ENCODE measurements at places on chromosomes 3 and 15. TPM values are rescaled to one million over a fixed set of nuclear protein-coding genes. Genes with fewer than 3 reads are reported as not detected.

DNA sequence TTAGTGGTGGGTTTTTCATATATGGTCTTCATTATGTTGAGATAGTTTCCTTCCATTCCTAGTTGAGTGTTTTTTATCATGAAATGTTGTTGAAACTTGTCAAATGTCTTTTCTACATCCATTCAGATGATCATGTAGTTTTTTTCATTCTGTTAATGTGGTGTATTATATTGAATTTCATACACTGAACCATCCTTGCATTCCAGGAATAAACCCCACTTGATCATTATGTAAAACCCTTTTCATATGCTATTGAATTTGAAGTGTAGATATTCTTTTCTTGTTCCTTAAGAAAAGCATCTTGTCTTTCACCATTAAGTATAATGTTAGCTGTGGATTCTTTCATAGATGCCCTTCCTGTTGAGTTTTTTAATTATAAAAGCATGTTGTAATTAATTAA lies 42.9 kb downstream of the PIAS1 start:
- no peaks in the 10 kb centered on the region for H3K27me3 ChIP-seq
- peaks cover 16% of the 10 kb centered on the region for H3K4me1 ChIP-seq
- H3K36me3 ChIP-seq: peaks cover 21% of the 10 kb centered on the region
- no peak overlapping the region for H3K4me3 ChIP-seq
- H3K27ac ChIP-seq: no peak overlapping the region

DNA sequence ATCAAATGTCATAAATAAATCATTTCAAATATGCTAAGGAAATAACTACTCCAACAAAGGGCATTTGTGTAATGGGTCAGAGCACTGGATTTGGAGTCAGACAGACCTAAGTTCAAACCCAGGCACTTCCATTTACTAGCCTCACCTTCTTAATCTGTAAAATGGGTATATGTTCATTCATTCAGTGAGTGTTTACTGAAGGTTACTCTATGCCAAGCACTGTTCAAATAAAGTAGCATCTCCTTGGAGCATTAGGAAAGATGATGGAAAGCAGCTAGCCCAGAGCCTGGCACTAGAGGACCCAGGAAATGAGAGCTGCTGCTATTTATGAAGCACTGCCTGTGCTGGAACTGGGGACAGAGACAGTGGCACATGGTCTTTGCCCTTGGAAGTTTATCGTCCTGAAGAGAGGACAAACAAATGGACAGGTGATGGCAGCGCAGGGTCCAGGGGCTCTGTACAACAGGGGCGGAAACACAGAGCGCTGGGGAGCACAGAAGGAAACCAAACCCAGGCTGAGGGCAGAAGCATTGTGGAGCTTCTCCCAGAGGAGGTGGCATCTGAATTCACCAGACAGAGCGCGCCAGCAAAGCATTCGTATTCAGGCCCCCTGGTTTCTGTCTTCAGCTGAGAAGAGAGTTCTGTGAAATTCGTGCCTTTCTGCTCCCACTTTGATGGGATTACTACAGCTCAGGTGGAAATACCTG lies 19.0 kb downstream of the TM4SF4 start:
- H3K27me3 ChIP-seq: peaks cover 2% of the 10 kb centered on the region
- no peak overlapping the region for H3K4me3 ChIP-seq
- peaks cover 17% of the 10 kb centered on the region for H3K4me1 ChIP-seq
- H3K36me3 ChIP-seq: no peaks in the 10 kb centered on the region
- no peak for DNase-seq

- no peak for DNase-seq
- peaks cover 10% of the 10 kb centered on the region for H3K27me3 ChIP-seq
- H3K36me3 ChIP-seq: no peaks in the 10 kb centered on the region
- no peak overlapping the region for H3K27ac ChIP-seq
Observed at GRCh38 chr15:74251131-74251811, 15.1 kb downstream of the CCDC33 start.

GRCh38 chr15:39427705-39428104 lies 153.2 kb upstream of the THBS1 start:
- H3K27me3 ChIP-seq: peaks cover 4% of the 10 kb centered on the region
- no peak overlapping the region for H3K4me3 ChIP-seq
- no peaks in the 10 kb centered on the region for H3K36me3 ChIP-seq
- H3K4me1 ChIP-seq: peaks cover 6% of the 10 kb centered on the region

DNA sequence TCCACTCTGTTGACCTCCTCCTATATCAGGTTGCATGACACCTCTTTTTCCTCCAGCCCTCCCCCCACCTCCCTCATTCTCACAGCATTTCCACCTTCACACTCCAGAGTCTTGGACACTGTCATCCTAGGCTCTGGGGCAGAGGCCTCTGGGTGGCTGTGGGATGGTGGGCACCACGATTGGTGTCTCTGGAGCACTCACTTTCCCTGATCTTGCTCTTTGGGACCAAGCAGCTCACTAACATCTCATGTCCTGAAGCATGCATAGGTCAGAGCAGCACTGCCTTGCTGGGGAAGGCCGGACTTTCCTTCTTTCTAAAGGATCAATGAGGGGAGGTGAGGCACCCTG lies 14.9 kb downstream of the ZBTB47 start:
- DNase-seq: no peak
- no peak overlapping the region for H3K4me3 ChIP-seq
- H3K4me1 ChIP-seq: peaks cover 3% of the 10 kb centered on the region
- H3K27me3 ChIP-seq: peaks cover 10% of the 10 kb centered on the region

- no peaks in the 10 kb centered on the region for H3K27me3 ChIP-seq
- H3K27ac ChIP-seq: no peak overlapping the region
- DNase-seq: no peak
- no peak overlapping the region for H3K4me3 ChIP-seq
- no peaks in the 10 kb centered on the region for H3K4me1 ChIP-seq
- H3K36me3 ChIP-seq: peaks cover 29% of the 10 kb centered on the region
Observed at GRCh38 chr3:128080323-128081080, 28.3 kb downstream of the SEC61A1 start.

DNA sequence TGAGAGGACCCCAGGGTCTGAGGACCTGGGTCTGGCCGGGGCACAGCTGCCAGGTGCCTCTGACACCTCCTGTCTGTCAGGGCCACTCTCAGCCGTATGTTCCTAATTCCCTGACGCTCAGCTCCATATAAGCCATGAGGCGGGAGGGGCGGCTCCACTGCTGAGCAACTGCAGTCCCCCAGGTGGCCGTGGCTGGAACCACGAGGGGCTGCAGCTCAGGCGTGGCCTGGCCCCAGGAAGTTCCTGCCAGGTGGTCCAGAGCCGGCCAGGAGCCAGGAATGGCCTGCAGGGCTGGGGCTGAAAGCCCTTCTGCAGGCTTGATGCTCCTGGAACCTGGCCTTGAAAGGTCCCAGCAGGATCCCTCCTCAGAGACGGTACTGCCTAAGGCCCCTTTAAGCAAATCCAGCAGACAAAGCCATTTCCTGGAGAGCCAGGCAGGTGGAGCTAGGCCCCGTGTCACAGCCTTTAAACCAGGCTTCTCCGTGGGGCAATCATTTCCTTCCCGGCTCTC lies 118.0 kb downstream of the CHSY1 start:
- no peaks in the 10 kb centered on the region for H3K4me1 ChIP-seq
- H3K27ac ChIP-seq: no peak overlapping the region
- H3K36me3 ChIP-seq: peaks cover 3% of the 10 kb centered on the region
- peaks cover 14% of the 10 kb centered on the region for H3K27me3 ChIP-seq

- H3K27me3 ChIP-seq: no peaks in the 10 kb centered on the region
- H3K4me1 ChIP-seq: no peaks in the 10 kb centered on the region
- H3K27ac ChIP-seq: no peak overlapping the region
- no peaks in the 10 kb centered on the region for H3K36me3 ChIP-seq
Observed at GRCh38 chr15:95016511-95017229, 785.3 kb downstream of the MCTP2 start.

DNA sequence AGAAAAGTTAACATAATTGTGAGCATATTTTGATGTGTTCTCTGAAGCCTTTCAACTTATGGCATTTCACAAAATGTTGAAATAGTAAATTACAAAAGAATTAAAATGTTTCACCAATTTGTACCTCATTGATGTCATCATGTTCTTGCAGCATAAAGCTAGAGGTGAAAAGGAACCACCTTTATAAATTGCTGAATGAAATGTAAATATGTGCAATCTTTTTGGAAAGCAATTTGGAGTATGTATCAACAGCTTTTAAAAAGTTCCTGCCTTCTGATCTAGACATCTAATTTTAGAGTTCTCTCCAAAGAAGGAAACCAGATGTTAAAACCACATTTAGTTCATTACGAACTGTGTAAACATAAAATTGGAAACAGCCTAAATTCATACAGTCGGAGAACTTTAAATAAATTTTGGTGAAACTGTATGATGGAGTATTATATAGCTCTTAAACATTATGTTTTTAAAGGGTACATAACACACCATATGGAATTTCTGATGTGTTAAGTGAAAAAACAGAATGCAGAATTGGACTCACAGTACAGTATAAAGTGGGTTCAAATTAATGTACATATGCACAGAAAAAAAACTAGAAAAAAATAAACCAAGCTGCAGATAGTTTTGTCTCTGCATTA lies 311.2 kb upstream of the NAALADL2 start:
- no peak overlapping the region for H3K4me3 ChIP-seq
- no peak for DNase-seq
- no peaks in the 10 kb centered on the region for H3K36me3 ChIP-seq
- H3K27ac ChIP-seq: no peak overlapping the region
- H3K4me1 ChIP-seq: no peaks in the 10 kb centered on the region

DNA sequence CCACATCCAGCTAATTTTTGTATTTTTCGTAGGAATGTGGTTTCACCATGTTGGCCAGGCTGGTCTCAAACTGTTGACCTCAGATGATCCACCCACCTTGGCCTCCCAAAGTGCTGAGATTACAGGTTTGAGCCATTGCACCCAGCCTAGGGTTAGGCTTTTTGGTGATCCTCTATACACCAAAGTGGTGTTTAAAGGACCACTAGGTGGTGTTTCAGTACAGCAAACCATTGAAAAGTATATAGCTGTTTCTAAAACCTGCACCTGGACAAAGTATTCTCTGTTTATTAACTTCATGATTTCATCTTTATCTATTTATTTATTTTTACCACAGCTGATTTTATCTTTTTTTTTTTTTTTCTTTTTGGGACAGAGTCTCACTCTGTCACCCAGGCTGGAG lies 68.4 kb downstream of the MINDY2 start:
- peaks cover 6% of the 10 kb centered on the region for H3K4me1 ChIP-seq
- DNase-seq: no peak
- H3K4me3 ChIP-seq: no peak overlapping the region
- no peak overlapping the region for H3K27ac ChIP-seq
- no peaks in the 10 kb centered on the region for H3K27me3 ChIP-seq

GRCh38 chr3:147218965-147219364 lies 187.4 kb downstream of the ZIC4 start:
- H3K36me3 ChIP-seq: no peaks in the 10 kb centered on the region
- no peaks in the 10 kb centered on the region for H3K4me1 ChIP-seq
- no peak for DNase-seq
- no peaks in the 10 kb centered on the region for H3K27me3 ChIP-seq
- H3K4me3 ChIP-seq: no peak overlapping the region

GRCh38 chr15:73568564-73569280 lies 64.5 kb downstream of the NPTN start:
- H3K27ac ChIP-seq: peak overlapping the region; percentile 74
- H3K4me1 ChIP-seq: peaks cover 77% of the 10 kb centered on the region
- peaks cover 54% of the 10 kb centered on the region for H3K36me3 ChIP-seq
- H3K4me3 ChIP-seq: no peak overlapping the region

DNA sequence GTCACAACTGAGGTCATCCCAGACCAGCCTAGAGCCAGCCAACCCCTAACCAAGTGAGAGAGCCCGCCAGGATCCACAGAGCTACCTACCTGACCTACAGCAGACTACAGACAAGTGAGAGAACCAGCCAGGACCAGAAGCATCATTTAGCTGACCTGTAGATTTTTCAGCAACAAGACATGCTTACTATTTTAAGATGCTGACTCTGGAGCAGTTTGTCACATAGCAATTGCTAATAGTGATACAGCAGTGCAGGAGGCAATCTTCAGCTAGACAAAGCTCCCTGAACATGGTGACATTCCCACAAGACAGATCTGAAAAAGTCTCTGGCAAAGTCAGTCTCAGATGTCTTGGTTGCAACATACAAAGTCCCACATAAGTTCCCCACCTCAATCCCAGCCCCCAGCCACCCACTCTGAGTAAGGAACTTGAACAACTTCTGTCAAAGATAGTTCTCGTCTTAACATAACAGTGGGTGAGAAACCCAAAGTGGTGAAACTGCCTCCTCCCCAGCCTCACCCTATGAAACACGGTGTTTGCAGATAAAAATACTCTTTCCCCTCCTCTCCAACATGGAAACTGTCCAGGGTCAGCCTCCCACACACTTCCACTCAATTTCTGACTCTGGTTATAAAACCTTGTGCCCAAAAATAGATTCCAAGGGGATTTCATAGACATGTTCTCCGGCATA lies 120.3 kb upstream of the SLC6A11 start:
- H3K4me3 ChIP-seq: no peak overlapping the region
- DNase-seq: no peak
- H3K27ac ChIP-seq: no peak overlapping the region
- H3K4me1 ChIP-seq: peaks cover 4% of the 10 kb centered on the region
- no peaks in the 10 kb centered on the region for H3K36me3 ChIP-seq

DNA sequence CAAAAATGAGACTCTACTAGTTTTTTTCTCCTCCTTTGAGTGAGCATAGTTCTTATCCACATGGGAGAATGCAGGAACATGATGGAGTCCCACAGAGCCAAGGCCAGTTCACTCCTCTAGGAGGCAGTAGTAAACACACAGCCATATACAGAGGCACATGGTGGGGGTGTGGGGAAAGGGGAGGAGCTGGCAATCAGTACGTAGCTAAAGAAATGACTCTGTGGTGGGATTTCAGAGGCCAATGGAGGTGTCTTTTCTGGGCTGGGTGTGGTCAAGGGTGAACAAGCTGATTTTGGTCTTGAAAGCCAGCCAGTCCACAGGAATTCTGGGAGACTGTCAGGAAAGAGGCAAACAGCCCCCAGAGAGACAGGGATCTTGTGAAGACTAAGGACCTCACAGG lies 6.6 kb upstream of the RAB11A start:
- H3K4me1 ChIP-seq: peaks cover 4% of the 10 kb centered on the region
- H3K27me3 ChIP-seq: no peaks in the 10 kb centered on the region
- peak; percentile 38 for DNase-seq

DNA sequence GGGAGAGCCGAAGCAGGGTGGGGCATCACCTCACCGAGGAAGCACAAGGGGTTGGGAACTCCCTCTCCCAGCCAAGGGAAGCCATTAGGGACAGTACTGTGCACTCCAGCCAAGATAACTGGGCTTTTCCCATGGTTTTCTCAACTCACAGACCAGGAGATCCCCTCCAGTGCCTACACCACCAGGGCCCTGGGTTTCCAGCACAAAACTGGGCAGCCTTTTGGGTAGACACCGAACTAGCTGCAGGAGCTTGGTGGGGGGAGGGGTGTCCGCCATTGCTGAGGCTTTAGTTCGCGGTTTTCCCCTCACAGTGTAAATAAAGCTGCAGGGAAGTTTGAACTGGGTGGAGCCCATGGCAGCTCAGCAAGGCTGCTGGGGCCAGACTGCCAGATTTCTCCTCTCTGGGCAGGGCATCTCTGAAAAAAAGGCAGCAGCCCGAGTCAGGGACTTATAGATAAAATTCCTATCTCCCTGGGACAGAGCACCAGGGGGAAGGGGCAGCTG lies 129.6 kb upstream of the LMCD1 start:
- no peaks in the 10 kb centered on the region for H3K4me1 ChIP-seq
- H3K4me3 ChIP-seq: no peak overlapping the region
- no peak overlapping the region for H3K27ac ChIP-seq
- H3K27me3 ChIP-seq: no peaks in the 10 kb centered on the region
- no peaks in the 10 kb centered on the region for H3K36me3 ChIP-seq

- H3K27ac ChIP-seq: no peak overlapping the region
- H3K4me3 ChIP-seq: no peak overlapping the region
- H3K27me3 ChIP-seq: peaks cover 2% of the 10 kb centered on the region
- H3K4me1 ChIP-seq: peaks cover 24% of the 10 kb centered on the region
- no peaks in the 10 kb centered on the region for H3K36me3 ChIP-seq
Observed at GRCh38 chr3:173913397-173913796, 515.9 kb downstream of the NLGN1 start.

ARL14 gene
- total RNA-seq: not detected

CASR gene
- not detected for total RNA-seq

ROPN1 gene
- total RNA-seq: not detected

COL6A6 gene
- 0.49 TPM for total RNA-seq

OR5AC2 gene
- not detected for total RNA-seq

CCR1 gene
- total RNA-seq: not detected

SLC22A13 gene
- 0.21 TPM for total RNA-seq

ZNF501 gene
- 4.7 TPM for total RNA-seq
